Fibroblast of skin of right biceps (primary cell): ENCODE measurements at places on chromosomes 6 and 20.
A peak's percentile ranks its signal among the peaks of the same experiment; 100 is the strongest.

DNA sequence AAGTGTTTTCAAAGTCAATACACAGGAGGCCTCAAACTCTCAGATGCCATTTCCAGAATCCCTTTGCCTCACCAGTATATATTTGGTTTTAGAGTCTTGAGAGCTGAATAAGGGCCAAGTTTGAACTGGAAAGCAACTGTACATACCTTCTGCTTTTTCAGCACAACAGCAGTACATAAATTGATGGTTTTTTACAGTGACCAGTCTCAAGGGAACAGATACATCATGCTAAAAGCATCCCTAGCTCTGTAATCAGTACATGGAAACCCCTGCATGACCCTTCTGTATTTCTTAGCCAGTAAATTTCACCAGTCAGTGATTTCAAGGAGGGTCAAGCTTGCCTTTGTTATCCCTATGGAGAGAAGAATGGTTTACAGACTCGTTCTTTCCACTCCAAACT is 40.6 kb upstream of the ECHDC1 start:
- peak; percentile 59 for DNase-seq

- peak; percentile 55 for DNase-seq
Observed at GRCh38 chr6:90387383-90387775, 90.7 kb upstream of the BACH2 start.

DNA sequence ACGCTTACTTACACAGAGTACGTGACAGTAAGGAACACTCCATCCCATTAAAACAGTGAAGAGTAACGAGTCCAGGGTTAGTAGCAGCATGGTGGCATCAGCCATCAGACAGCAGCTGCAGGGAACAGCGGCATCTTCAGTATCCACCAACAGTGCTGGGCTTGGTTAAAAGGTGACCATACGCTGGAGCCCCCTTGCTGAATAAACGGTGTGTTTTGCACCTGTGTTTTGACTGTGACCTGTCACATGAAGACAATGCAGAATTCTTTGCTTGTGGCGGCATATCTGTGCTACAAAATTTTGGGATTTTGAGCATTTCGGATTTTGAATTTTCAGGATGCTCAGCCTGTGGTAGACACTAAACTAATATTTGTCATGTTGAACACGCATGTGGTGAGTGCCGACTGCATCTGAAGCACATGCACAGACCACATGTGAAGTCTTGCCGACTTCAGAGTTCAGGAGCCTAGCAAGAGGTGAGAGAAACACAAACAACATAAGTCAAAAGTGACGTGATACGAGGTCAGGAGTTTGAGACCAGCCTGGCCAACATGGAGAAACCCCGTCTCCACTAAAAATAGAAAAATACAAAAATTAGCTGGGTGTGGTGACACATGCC is 69.3 kb upstream of the FRMD1 start:
- DNase-seq, result no peak

GRCh38 chr6:162151021-162151665 is 576.4 kb downstream of the PRKN start:
- DNase-seq, result peak; percentile 87

- no peak for DNase-seq
Observed at GRCh38 chr6:71599359-71599758, 287.0 kb upstream of the RIMS1 start.
